ENCODE measurements at places on chromosomes 16 and 17.

GRCh38 chr17:58328195-58329034 lies at the start of gene TSPOAP1:
TSS of gene TSPOAP1 (minus strand) at chr17:58328795. CDS start at chr17:58327920, 875 bp downstream.
- DNase-seq, result no peak

- DNase-seq, result no peak
Measured at GRCh38 chr16:53841884-53842283, 137.9 kb downstream of the FTO start.

DNA sequence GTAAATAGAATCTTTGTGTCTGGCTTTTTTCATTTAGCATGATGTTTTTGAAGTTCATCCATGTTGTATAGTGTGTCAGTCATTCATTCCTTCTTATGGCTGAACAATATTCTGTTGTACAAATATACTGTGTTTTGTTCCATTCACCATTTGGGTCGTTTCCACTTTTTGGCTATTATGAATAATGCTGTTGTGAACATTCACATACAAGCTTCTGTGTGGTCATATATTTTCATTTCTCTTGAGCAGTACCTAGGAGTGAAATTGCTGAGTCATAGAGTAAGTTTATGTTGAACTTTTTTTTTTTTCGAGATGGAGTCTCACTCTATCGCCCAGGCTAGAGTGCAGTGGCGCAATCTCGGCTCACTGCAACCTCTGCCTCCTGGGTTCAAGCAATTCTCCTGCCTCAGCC lies 32.3 kb upstream of the TAOK1 start:
- no peak for DNase-seq

GRCh38 chr17:30942308-30943079 lies 20.7 kb downstream of the ADAP2 start:
- DNase-seq, result no peak

GRCh38 chr16:52350031-52350642 lies 196.8 kb downstream of the TOX3 start:
- DNase-seq, result no peak
